ENCODE measurements at places on chromosomes 2 and 18. TPM values are rescaled to one million over a fixed set of nuclear protein-coding genes. Genes with fewer than 3 reads are reported as not detected.

Gene CDKL4
- 0.92 TPM for total RNA-seq

Gene CDK15
- not detected for total RNA-seq

Gene POTEE
- total RNA-seq, result 0.36 TPM

Gene HOXD8
- total RNA-seq, result 9.3 TPM

Gene ADCYAP1
- total RNA-seq, result 18.5 TPM

DNA sequence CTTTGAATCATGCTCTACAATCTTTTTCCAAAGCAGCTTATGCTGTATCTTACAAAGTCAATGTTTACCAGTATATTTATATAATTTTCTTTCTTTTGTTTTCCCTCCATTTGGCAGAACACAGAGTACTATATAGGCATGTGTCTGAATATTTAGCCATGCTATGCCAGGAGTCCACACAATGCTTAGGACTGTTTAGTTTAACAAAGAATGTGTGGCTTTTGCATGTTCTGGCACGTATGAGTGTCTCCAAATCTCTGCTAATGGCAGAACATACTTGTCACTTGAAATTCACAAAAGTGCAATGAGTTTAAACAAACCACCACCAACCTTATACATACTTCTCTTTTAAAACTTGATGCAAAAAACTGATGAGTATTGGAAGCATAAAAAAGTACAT is 268.0 kb downstream of the NR4A2 start:
- no peak overlapping the region for H3K4me3 ChIP-seq
- H3K4me1 ChIP-seq, result peaks cover 1% of the 10 kb centered on the region

DNA sequence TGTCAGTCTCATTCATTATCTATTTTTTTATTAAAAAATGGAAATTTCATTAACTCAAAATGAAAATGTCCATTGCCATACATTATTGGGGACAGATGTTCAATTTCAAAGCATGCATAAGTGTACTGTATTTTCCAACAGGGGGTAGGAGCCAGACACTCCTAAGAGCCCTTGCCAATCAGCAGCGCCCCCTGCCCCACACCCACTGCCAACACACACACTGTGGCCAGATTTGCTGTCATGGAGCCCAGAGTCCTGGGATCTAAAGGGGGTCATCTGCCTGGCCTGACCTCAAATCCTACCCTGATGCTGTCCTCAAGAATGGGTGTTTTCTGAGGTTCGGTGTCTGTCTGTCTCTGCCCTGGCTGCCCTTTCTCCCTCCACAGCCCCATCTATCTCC is 162.2 kb upstream of the TWIST2 start:
- peaks cover 9% of the 10 kb centered on the region for H3K4me1 ChIP-seq
- H3K4me3 ChIP-seq, result no peak overlapping the region
- H3K27ac ChIP-seq, result no peak overlapping the region
- peaks cover under 1% of the 10 kb centered on the region for H3K27me3 ChIP-seq

GRCh38 chr2:69114534-69114933 is 101.6 kb downstream of the ANTXR1 start:
- no peak for DNase-seq
- H3K27ac ChIP-seq, result no peak overlapping the region
- no peak overlapping the region for H3K4me3 ChIP-seq
- no peaks in the 10 kb centered on the region for H3K27me3 ChIP-seq
- no peaks in the 10 kb centered on the region for H3K36me3 ChIP-seq

DNA sequence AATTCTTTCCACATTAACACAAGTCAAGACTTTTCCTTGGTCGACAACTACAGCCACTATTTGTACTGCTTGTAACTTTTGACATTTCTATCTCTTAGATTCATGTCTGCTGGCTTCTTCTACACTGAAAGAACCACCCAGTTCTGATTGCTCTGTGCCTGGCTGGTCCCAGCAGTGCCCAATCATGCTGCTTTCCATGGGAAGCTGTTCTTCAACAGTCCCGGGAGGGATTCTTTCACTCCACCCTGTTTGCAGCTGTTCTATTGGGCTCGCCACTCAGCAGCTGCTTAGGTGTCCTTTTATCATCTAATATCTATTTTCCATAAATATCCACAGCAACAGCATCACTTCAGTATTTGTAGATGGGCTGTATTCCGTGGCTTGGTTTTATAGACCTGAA is 471.1 kb upstream of the SMIM21 start:
- no peaks in the 10 kb centered on the region for H3K27me3 ChIP-seq
- peaks cover 1% of the 10 kb centered on the region for H3K4me1 ChIP-seq
- no peaks in the 10 kb centered on the region for H3K36me3 ChIP-seq
- H3K4me3 ChIP-seq, result no peak overlapping the region
- DNase-seq, result no peak

DNA sequence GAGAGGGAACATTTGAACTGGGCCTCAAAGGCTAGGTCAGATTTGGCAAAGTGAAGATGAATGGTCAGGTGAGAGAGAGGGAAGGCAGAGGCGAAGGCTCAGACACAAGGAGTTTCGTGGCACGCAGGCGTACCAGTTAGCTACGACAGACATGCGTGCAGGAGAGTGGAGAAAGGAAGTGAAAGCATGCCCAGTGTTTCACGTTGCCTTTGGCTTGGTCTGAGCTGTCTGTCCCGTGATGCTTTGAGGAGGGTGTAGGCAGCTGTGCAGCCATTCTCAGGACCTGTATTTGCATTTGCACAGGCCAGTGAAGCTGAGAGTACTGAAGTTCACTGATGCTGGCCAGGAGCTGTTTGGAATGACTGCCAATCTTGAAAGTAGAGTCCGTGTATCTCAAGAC is 69.5 kb downstream of the HNRNPLL start:
- no peak for DNase-seq
- H3K27me3 ChIP-seq, result peaks cover 11% of the 10 kb centered on the region
- peak overlapping the region; percentile 9 for H3K27ac ChIP-seq

- no peaks in the 10 kb centered on the region for H3K36me3 ChIP-seq
- H3K4me1 ChIP-seq, result no peaks in the 10 kb centered on the region
- DNase-seq, result no peak
- no peak overlapping the region for H3K4me3 ChIP-seq
- H3K27me3 ChIP-seq, result no peaks in the 10 kb centered on the region
Measured at GRCh38 chr18:48521723-48522122, 17.1 kb upstream of the CTIF start.

DNA sequence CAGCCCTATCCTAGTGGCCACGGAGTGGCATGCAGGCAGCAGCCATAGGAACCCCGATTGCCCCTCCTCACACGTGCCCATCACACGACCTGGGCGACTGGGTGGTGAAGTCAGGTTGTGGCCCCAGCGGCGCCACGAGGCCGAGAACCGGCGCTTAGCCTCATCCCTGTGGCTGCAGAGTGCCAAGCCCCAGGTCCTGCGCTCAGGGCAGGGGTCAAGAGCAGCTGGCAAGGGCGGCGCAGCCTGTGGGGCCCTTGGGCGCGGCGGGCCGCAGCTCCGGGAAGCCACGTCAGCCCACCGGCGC is 73.3 kb downstream of the RPIA start:
- no peak overlapping the region for H3K27ac ChIP-seq
- peaks cover 5% of the 10 kb centered on the region for H3K27me3 ChIP-seq
- H3K4me3 ChIP-seq, result no peak overlapping the region
- H3K4me1 ChIP-seq, result peaks cover 4% of the 10 kb centered on the region
- DNase-seq, result no peak

DNA sequence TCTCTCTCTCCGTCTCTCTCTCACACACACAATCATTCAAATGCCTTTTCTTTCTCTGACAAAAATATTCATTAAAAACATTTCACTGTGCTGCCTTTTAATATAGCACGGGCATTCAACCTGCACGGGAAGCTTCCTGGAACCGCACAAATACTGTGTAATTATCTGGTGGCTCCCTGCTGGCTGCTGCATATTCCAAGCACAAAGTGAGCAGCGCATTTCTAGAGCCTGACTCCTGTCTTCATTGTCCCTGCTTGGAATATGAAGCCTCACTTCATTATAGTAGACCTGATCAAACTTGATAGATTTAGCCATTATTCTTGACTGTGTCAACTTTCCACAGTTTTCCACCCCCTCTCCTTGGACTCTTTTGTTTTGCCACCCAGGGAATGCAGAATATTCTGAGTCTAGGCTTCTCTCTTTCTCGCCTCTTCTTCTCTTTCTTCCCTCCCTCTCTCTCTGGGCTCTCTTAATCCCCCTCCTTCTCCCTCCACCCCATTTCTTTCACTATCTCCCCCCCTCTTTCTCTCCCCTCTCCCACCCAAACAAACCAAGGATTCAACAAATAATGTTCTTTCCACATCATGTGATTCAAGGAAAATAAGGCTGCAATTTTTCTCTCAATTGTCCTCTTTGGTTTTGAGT is 672.1 kb upstream of the FANCL start:
- no peak overlapping the region for H3K4me3 ChIP-seq
- H3K27ac ChIP-seq, result no peak overlapping the region
- H3K27me3 ChIP-seq, result no peaks in the 10 kb centered on the region
- H3K4me1 ChIP-seq, result no peaks in the 10 kb centered on the region

GRCh38 chr18:3129053-3129864 is 90.5 kb downstream of the MYOM1 start:
- no peak overlapping the region for H3K4me3 ChIP-seq
- no peaks in the 10 kb centered on the region for H3K27me3 ChIP-seq
- peak overlapping the region; percentile 21 for H3K27ac ChIP-seq
- peaks cover 4% of the 10 kb centered on the region for H3K4me1 ChIP-seq

DNA sequence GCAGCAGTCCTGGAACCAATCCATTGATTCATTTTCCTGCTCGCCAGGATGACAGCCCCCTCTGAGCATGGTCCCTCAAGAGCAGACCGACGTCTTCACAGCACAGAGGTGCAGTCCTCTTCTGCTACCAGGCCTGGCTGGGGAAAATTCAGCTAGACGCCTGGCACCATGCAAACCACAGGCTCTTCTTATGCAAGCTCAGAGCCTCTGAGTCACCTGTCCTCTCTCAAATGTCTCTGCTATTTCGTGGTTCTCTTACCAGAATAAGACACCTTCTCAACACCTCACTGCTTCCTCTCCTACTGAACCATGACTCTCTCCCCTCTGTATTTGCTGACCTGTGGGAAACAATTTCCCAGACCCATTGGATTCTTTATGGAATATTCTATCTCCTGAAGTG is 79.8 kb upstream of the CYRIA start:
- H3K36me3 ChIP-seq, result no peaks in the 10 kb centered on the region
- H3K27ac ChIP-seq, result no peak overlapping the region
- peaks cover 2% of the 10 kb centered on the region for H3K27me3 ChIP-seq
- peaks cover 12% of the 10 kb centered on the region for H3K4me1 ChIP-seq

GRCh38 chr2:24494410-24494809 is 3.4 kb downstream of the NCOA1 start:
- peaks cover 18% of the 10 kb centered on the region for H3K27me3 ChIP-seq
- H3K36me3 ChIP-seq, result peaks cover 9% of the 10 kb centered on the region
- DNase-seq, result no peak
- no peak overlapping the region for H3K4me3 ChIP-seq
- H3K4me1 ChIP-seq, result peaks cover 35% of the 10 kb centered on the region
- no peak overlapping the region for H3K27ac ChIP-seq
